Foreskin keratinocyte (primary cell): ENCODE measurements at places on chromosomes 6 and 20.

- DNase-seq: no peak
These were observed 42.3 kb downstream of the UNC5CL start for GRCh38 chr6:40996591-40997233.

DNA sequence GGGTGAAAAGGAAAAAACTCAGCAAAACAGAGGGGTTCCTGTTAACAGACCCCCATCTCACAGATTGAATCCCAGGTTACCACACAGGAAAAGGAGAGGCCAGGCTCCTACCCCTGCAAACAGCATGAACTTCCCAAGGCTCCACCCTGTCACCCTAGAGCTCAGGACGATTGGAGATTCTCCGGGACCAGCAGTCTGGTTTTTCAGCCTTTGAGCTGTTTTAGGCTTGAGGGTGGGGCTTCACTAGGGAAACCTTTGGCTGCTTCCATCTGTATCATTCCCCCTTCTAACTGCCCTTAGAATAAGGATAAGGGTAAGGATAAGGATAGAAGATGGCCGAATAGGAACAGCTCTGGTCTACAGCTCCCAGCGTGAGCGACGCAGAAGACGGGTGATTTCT lies 16.0 kb downstream of the C6orf58 start:
- no peak for DNase-seq

DNA sequence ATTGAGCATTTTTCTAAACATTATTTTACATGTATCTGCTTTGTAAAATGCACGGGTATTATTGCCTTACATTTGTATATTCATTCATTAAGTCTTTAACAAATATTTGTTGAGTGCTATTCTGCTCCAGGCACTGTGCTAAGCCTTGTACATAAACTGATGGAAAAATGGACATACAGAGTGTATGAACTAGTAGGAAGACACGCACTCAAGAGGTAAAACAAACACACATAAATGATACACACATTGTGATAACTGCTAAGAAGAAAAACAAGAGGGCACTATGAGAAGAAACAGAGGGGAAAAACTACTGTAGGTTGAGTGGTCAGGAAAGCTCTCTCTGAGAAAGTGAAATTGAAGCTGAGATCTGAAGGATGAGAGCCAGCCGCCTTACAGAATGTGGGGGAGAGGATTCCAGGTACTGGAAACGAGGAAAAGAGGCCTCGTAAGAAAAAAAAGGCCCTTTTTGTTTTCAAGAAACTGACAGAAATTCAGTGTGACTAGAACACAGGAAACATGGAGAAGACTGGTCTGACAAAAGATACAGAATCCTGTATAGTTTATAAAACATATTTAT lies 117.5 kb downstream of the EYA4 start:
- DNase-seq: no peak

- DNase-seq: peak; percentile 99
These were observed 5.5 kb downstream of the MANBAL start for GRCh38 chr20:37295001-37295400.

DNA sequence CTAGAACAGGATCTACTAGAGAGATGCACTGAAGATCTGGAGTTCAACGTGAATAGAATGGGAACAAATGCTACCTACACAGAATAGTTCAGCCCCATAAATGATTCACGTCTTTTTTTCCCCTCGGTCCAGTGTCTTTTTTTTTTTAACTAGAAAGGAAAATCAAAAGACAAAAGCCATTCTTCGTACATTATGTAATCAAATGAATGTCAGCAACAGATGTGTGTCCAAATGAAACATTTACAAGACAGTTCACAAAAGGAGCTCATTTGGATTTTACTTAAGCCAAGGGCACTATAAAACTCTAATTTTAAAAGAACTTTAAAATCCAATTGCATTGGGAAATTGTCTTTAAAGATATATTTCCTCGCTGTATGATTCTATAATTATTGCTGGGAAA lies 42.4 kb downstream of the FAM184A start:
- no peak for DNase-seq

DNA sequence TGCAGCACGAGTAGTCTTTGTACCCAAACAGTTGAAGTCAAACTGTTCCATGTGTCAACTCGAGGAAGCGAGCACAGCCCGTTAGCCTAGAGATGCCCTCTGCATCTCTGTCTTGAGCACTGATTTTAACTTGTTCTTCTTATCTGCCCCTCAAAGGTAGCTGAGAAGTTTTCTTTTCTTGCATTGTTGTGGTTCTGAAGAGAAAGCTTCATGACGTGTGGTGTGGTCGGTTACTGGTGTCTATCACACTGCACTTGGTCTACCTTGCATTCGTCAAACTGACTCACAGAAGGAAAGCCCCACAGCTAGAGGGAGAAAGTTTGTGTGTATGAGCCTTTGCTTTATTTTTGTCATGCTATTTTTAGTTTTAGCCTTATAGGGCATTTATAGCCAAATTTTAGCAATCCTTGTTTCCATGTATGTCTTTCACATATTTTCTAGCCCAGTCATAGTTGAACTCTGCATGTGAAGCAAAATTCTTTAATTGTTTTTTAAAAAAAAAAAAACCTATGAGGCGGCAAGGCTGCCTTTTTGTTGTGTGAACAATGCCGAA lies 115.1 kb downstream of the JAG1 start:
- DNase-seq: peak; percentile 99

DNA sequence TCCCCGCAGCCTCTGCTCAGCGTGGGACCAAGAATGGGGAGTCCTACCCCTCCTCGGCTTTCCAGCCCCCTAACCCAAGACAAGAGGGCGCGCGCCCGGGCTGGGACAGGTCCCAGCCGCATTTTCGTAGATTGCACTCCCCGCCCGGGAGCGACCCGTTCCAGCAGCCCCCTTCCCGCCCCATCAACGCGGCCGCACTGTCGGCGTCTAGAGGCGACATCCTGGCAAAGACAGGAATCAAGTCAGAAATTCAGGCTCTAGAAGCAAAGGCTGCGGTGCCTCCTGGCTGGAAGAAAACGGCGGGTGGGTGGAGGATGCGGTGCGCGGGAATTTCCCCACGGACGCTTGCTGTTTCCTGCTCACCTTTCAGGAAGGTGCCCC lies 957 bp downstream of the PROKR2 start:
- DNase-seq: no peak

DNA sequence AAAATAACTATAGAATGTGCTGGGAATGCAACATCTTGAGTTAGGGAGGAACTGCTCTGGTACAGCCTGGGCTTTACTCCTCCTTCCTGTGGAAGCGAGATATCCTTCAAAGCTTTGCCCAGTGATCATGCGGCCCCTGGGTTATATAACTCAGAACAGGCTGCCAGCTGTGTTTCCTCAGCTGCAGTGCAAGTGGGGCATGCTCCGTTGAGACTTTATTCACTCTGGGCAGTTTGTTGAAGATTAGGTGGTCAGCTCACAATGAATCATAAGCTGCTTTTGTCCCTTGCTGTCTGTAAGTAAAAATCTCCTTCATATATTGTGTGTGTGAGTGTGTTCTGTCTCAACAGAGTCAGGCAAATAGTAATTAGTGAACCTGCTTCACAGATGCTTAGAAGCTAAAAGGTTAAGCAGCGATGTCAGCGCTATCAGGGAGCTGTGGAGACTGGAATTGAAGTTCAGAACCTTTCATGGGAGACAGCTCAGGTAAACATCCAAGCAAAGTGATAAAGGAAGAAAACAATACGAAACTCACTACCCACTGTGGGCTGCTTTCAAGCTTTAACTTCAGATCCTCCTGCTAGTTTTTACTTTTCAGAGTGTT lies 688.4 kb downstream of the HTR1B start:
- no peak for DNase-seq

GRCh38 chr20:33814238-33814712 lies 3.1 kb downstream of the CHMP4B start:
- no peak for DNase-seq

GRCh38 chr20:46088409-46089166 lies 1.2 kb downstream of the NCOA5 start:
- DNase-seq: peak; percentile 33

DNA sequence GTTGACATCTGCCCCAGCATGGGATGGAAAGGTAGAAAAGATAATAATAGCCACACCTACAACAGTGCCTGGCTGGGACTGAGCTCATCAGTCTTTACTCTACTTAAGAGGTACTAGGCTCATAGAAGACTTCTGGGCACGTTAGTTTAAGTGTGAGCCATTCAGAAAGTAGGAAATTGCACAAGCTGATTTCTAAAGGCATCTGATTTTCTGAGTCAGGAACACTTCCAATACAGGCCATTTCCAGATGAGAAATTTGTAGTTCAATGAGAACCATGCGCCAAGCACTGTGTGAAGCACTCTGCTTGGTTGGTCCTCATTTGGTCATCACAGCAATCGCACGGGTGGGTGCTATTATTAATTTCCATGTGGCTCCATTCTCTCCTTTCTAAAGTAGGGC lies 42.3 kb downstream of the MOCS1 start:
- DNase-seq: no peak

- peak; percentile 92 for DNase-seq
These were observed 130.5 kb downstream of the CEBPB start for GRCh38 chr20:50320901-50321796.

DNA sequence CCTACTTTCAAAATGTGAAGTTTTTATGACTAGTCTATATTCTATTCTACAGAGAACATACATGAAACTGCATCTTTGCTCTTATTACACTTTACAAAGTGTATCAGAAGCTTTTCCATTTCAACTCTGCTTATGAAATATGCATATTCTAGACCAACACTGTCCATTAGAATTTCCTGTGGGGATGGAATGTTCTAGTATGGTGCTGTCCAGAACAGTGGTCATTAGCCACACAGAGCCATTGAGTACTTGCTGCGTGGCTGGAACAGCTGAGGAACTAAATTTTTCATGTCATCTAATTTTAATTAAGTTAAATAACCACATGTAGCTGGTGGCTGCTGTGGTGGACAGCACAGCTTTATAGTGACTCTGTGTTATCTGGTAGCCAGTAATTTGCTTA lies 105.9 kb upstream of the PDE10A start:
- no peak for DNase-seq

GRCh38 chr6:36755435-36756348 lies 58.1 kb downstream of the RAB44 start:
- DNase-seq: peak; percentile 80

DNA sequence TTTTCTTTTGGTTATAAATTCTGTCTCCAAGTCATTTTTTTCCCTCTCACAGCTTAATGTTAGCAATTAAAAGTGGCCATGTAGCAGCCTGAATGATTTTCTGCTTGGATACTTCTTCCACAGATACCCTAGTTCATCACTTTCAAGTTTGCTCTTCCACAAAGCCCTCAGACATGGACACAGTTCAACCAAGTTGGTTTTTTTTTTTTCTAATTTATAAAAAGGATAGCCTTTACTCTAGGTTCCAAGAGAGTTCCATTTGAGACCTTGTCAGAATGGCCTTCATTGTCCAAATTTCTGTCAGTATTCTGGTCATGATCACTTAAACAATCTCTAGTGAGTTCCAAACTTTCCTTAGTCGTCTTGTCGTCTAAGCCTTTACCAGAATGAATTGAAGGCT lies 40.0 kb downstream of the RSPH3 start:
- no peak for DNase-seq

GRCh38 chr6:6749702-6750491 lies 161.4 kb downstream of the LY86 start:
- peak; percentile 73 for DNase-seq

DNA sequence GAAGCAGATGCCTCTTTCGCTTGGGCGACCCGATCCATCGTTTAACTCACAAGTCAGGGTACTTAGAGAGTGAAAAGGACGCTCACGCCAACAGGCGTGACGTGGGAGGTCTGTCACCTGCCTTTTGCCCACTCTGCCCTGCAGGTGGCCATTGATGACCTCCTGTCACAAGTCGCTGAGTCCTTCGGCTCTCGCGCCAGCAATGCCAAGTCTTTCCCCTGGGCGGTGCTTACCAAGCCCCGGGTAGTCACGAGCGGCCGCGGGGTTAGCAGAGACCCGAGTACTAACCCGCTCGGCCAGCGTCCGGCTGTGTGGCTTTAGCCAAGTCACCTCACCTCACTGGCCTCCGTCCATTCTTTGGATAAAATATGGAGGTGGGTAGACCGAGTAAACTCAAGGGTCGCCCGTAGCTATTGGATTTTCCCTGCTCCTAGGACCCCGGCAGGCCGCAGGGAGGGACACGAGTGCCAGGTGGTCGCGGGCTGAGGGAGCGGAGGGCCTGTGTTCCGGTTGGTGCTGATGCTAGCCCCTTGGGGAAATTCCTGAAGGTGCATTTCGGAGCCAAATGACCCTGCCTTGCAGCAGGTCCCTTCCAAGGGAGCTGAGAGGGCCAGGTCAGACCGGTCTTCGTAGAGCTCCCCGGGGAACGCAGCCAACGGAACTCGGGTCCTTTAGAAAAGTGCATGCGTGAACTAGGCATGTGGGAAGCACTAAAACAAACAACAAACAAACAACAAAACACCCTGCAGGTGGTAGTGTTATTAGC lies 668 bp downstream of the PKIB start:
- no peak for DNase-seq

GRCh38 chr6:39209911-39210310 lies 19.4 kb downstream of the KCNK5 start:
- DNase-seq: no peak

DNA sequence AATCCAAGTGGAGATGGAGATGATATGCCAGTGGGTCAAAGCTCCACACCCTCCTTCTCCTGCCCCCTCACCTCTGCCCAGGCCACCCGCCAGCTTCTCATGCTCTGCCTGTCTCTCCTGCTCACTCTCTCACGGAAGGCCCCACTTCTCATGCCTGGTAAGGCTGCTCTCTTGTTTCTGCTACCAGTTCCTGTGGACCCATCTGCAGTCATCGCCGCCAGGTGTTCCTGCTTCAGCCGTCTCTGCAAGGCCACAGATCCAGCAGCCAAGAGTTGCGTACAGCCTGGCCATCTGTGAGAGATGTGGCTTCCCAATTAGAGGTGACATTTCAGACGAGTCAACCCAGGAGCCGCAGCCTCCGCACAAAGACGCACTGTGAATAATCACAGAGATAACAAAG lies 40.8 kb upstream of the NXT1 start:
- DNase-seq: no peak

DNA sequence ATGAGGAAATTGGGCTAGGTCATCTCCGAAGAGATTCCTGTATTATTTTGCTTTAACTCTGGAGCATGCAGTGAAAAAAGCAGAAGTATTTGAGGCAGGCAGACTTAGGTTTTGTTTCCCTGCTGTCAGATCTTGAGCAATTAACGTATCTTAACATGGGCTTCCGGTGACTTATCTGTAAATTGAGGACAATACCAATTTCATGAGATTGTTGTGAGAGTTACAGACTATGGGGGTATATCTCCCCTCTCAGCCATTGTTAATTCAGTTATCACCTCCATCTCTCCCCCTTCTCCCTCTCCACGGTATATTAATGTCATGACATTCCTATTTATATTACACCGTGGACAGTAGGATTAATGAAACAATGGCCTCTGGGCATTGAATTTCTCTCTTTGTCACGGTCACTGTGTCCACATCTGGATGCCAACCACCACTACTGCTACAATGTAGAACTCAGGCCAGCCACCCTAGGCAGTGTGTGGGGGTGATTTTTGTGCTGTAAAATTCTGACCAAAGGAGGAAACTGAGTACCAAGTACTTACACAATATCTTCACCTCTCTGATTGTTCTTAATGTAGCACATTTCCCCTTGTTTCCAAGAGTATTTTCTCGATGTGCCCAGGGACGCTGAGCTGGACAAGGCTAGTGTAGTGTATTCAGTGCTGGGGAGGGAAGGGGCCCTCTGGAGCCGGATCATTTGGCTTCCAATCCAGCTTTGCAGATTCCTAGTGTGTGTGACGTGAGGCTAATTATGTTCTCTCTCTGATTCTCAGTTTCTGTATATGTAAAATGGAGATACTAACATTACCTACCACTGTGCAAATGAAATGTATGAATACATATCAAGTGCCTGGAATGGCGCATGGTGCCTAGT lies 77.2 kb downstream of the GCNT2 start:
- DNase-seq: no peak

- no peak for DNase-seq
These were observed 131.5 kb downstream of the SOBP start for GRCh38 chr6:107621229-107621937.
